ENCODE measurements at places on chromosomes 6 and 20. TPM values are rescaled to one million over a fixed set of nuclear protein-coding genes. Genes with fewer than 3 reads are reported as not detected.

Gene RSPH4A
- total RNA-seq: 2.1 TPM

Gene IGF2R
- total RNA-seq: 112 TPM

Gene CST8
- total RNA-seq: not detected

Gene FOXQ1
- total RNA-seq: not detected

Gene NRN1
- 110 TPM for total RNA-seq

Gene PTCHD4
- total RNA-seq: 0.28 TPM

Gene SLC12A5
- 3.8 TPM for total RNA-seq

GRCh38 chr6:35165630-35166071 is 24.5 kb upstream of the TCP11 start:
- DNase-seq: no peak

- peak; percentile 65 for DNase-seq
Measured at GRCh38 chr20:19783966-19784401, 25.9 kb downstream of the RIN2 start.

DNA sequence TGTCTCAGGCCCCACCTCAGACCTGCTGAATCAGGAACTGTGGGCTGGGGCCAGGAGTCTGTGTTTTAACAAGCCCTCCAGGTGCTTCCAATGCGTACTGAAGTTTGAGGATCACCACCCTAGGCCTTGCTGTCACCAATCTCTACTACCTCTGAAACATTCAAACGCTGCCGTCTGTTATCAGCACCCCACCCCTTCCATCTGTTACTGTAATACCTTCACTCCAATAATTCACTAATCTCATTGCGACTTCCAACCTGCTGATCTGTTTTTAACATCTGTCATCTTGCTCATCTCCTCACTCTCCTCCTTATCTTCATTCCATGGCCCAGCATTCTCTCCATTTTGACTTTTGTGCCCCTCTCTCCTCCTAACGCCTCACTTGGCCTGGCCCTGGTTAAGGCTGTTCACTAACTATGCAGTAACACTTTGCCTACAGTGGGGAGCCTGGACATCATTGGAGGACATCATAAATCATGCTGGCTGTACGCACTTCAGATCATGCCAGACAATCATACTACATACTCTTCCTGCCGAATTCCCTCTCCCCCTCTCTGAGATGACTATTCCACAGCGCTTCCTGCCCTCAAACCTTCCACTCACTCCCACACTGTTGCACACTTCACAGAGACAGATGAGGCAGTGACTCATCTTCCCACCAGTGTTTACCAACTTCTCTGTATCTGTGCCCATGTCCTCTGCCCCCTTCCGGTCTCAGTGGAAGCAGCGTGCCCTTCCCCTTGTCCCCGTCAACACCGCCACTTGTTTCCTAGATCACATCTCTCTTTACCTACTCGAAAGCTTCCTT is 3.0 kb upstream of the GUCA1B start:
- no peak for DNase-seq

DNA sequence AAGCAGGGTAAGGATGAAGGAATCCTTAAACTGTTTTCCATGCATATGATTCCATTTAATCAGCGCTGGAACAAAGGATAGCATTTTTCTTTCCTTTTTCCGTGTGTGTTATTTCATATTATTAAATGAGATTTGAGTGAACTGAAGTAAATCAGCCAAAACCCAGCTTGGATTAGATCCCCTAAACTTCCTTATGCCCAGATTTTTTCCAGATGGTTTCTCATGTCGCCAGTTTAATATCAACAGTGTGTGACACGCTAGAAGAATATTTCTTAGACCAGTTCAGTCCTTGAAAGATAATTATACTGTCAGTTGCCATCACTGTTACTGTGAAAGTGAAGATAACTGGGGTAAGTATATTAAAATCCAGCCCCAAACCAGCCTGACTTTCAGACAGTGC is 1009.4 kb downstream of the KIF16B start:
- no peak for DNase-seq

DNA sequence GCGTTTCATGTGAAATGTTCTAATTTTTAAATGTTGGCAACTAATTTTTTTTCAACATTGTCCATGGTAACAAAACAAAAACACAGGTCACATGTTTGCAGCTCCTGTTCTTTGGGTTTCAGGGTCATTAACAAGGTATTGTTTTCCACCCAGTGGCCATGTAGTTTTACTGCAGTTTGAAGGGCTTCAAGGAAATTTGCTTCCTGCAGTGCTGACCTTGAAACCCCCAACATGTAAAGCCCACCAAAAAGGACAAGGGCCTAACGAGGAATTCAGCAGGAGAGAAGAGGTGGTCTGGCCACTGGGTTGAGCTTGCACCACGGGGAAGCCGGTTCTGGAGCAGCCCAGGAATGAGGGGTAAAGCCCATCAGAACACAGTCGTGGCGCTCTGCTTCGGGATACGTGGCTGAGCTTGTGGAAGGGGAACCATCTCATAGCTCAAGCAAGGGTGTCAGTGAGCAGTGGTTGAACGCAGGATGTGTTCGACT is 13.9 kb upstream of the KLHL31 start:
- DNase-seq: no peak

DNA sequence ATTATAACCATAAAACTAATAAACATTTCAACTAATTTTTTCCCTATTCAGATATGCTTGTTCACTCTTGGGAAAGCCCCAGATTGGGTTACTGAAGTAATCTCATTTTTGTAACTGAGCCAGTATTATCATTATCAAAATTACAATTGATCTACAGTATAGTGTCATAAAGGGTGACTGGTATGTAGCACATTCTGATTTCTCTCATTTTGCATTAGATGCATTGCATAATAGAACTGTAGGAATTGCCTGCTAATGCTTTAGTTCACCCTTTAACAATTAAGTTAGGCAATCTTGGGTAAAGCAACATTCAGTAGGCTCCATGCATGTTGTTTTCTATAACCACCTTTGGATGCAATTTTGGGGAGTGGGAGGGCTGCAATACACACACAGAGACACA is 150.8 kb upstream of the FLRT3 start:
- no peak for DNase-seq

DNA sequence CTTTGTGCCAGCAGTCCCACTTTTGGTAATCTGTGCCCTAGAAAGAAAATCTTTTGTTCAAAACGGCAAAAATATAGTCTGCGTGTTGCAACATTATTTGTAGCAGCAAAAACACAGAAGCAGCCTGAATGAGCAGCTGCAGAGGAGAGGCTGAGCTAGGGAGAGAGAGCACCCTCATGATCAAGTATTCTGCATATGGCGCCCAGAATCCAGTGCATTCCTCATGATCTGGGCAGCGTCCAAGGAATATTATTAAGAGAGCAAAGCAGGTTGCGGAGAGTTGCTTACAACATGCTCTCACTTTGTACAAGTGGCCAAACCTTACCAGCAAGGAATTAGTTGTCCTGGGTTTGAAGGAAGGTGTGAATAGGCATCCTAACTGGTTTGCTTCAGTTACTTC is 25.9 kb downstream of the KIZ start:
- DNase-seq: no peak

- DNase-seq: peak; percentile 72
Measured at GRCh38 chr6:159969204-159969912, 476 bp downstream of the IGF2R start.

- DNase-seq: no peak
Measured at GRCh38 chr20:48339986-48340882, 487.6 kb downstream of the PREX1 start.

GRCh38 chr6:20839630-20840029 is 305.4 kb downstream of the CDKAL1 start:
- no peak for DNase-seq

DNA sequence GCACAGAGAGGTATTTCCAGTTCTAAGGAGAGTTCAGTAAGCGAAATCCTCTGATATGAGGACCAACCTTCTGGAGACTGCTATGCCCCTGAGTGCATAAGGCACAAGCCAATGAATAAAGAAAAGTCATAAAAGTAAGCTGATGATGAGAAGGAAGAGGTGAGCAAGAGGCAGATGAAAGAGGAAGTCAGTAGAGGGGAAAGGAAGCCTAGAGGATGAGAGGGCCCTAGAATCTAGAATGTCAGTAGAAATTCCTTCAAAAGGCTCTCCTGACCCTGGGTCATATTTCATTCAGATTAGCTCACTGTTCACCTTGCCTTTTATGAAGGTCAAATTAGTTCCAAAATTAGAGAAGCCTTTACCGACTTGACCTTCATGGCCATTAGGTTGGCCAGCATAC is 209.2 kb downstream of the CD83 start:
- DNase-seq: no peak

- no peak for DNase-seq
Measured at GRCh38 chr6:15653581-15653980, 9.2 kb downstream of the DTNBP1 start.

GRCh38 chr6:169647637-169648036 is 54.2 kb downstream of the WDR27 start:
- no peak for DNase-seq

GRCh38 chr20:36519012-36519719 is 22.2 kb upstream of the MYL9 start:
- DNase-seq: no peak

All from SJCRH30 (cell line).